ENCODE measurements at places on chromosomes 7 and 10.

DNA sequence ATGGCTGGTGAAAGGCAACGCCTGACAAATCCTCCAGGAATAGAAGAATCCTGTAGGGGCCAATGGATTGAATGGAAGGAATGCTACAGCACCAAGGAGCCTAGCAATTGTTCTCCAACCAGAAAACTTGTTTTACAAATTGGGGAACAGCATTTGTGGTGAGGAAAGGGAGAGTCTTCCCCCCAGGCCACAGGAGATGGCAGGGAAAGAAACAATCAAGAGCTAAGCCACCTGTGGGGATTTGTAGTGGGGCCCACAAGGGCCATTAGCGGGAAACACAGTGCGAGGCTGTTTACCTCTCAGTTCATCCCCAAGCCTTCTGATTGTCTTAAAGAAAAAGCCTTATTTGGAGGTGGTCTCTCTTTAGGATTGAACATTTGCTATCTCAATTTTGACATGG, 48.5 kb upstream of the KCNMA1 start:
- DNase-seq, result no peak

DNA sequence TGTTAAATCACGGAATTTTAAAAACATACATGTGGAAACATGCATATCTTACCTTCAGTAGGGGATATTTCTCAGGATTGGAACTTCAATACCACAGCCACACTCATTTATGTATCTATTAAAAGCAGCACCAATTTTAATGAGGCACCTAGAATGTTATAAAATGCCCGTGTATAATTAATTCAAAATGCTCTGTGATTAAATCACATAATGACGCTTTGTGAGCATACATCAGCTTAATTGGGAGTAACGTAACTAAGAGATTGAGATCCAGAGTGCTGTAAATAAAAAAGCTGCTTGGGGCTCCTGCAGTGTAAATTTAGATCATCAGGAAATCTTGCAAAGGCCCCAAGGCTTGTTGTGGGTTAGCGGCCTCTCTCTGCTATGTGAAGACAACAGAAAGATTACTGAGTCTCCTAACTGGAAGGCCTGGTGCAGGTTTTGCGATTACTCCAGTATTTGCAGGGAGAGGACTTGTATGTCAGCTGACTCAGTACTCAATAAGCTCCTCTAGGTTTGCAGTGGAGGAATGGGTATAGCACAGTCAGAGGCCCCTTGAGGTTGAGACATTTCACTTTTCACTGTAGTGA, 195.5 kb upstream of the PHYHIPL start:
- no peak for DNase-seq

DNA sequence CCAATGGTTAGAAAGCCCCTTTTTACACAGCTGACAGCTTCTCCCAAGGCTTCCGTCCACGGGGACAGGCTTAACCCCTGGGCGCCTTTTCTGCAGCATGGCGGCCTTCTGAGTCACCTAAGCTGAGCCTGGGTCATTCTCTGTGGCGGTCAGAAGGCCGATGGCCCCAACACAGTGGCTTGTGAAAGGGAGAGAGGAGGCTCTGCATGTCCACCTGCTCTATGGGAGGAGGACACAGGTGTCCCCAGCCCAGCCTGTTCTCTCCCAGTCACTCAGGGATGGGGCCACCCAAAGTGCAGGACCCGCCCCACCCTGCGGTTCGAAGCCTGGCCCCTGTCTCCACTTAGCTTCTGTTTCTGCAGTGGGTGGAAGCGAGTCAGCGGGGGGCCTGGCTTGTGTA, 20.4 kb upstream of the TTYH3 start:
- DNase-seq, result no peak

DNA sequence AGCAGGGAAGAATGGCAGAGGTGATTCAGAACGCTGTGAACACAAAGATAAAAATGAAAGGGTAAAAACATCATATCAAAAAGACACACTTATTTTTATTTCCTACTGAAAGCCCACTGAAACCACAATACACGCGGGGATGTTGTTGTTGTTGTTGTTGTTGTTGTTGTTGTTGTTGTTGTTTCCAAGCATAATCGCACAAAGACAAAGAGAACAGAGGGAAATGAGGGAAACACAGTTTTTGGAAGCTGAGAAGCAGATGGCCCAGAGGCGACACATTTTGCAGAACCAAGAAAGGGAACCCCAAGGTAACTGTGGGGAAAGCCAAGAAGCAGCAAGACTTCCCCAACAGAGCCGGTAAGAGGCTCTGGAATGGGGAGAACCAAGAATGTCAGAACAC, 113.9 kb downstream of the PARD3 start:
- DNase-seq, result no peak

- no peak for DNase-seq
Measured at GRCh38 chr10:66982792-66983474, 57.1 kb downstream of the LRRTM3 start.

DNA sequence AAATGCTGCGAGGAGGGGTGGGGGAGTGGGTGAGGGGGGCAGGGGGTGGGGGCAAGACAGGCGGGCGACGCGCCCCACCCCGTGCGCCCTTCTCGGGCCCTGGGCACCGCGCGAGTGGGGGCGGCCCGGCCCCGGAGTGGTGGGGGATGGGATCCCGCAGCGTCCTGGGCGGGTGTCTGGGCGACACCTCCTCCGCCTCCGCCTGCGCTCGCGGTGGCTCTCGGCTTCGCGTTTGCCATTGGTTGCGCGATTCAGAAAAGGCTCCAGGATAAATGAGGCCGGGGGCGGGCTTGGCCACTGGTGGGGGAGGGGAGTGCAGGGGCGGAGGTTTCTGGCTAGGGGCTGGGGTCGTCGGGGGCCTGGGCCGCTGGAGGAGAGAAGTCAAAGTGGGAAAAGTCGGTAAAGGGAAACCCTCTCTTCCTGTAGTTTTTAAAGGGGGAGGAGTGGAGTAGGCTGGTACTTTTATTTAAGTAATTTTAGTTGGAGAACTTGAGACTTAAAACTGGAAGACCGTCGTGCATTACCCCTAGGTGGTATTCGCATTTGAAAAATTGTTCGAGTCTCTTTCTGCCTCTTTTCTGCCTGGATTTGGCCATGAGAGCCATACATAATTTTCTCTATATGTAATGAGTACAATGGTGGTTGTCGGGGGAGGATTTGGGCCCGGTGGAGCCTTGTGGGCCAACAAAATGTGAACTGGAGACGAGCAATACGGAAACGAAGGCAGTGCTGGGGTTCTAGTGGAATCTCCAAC, 992 bp upstream of the IGF2BP3 start:
- no peak for DNase-seq

DNA sequence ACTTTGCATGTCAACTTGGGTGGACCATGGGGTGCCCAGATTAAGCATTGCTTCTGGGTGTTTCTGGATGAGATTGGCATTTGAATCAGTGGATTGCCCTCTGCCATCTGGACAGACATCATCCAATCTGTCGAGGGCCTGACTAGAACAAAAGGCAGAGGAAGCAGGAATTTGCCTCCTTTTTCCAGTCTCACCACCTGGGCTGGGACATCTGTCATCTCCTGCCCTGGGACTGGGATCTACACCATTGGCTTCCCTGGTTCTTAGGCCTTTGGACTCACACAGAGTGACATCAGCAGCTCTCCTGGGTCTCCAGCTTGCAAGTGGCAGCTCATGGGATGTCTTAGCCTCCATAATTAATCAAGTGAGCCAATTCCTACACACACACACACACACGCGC, 10.3 kb downstream of the SLC13A4 start:
- DNase-seq, result no peak

GRCh38 chr10:90925079-90926029, 4.5 kb upstream of the ANKRD1 start:
- DNase-seq, result no peak

GRCh38 chr7:150923196-150923595, 54.9 kb downstream of the KCNH2 start:
- DNase-seq, result no peak

- no peak for DNase-seq
Measured at GRCh38 chr10:106535304-106535953, 629.1 kb downstream of the SORCS1 start.

DNA sequence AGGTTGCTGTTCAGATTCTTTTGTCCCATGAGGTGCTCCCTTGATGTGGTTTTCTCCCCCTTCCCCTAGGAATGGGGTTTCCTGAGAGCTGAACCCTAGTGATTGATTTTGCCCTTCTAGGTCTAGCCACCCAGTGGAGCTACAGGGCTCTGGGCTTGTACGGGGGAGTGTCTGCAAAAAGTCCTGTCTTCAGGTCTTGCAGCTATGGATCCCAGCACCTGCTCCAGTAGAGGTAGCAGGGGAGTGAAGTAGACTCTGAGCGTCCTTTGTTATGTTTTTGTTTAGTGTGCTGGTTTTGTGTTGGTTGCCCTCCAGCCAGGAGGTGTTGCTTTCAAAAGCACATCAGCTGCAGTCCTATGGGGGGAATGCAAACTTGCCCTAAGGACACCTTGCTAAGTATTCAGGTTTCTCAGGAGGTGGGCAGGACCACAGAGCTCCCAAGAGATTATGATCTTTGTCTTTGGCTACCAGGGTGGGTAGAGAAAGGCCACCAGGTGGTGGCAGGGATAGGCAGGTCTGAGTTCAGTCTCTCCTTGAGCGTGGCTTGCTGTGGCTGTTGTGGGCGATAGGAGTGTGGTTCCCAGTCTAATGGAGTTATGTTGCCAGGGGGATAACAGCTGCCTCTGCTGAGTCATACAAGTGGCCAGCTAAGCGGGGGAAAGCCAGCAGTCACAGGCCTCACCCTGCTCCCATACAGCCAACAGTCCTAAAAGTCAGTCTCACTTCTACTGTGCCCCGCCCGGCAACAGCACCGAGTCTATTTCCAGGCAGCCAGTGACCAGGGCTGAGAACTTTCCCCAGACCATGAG, 92.4 kb upstream of the JCAD start:
- DNase-seq, result no peak

DNA sequence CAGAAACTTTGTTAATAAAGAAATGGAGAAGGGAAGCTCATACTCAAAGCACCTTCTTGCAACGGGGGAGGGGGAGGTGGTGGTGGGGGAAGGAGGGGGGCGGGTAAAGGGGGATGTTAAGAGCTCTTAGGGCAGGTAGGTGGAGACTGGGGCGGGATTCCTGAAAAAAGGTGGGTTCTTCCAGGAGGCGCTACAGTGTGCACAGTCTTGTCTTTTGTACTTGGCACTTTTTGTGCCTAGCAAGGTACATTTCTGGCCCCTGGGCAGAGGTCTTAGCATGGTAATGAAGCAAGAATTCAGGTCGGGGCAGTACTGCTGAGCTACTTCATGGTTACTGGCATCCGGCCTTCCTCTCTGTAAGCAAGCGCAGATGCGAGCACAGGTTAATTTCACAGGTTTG, 15.2 kb upstream of the LAMB4 start:
- DNase-seq, result no peak

- no peak for DNase-seq
Measured at GRCh38 chr7:155594163-155594732, 47.9 kb upstream of the CNPY1 start.

DNA sequence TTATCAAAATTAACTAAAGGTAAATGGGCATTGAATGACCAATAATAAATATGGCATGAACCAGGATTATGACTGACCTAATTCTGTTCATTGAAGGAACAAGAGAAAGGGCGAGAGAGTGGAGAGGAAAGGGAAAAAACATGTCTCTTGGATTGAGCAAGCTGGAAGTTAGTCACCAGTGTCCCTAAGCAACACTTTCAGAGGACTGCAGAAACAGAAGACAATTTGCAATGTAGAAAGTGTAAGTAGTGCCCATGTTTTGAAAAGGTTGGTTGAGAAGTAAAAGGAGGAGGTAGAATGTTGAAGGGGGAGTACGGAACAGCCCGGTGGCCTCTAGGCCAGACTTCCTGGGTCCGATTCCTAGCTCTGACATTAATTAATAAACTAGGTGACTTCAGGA, 94.6 kb downstream of the FAS start:
- DNase-seq, result no peak

DNA sequence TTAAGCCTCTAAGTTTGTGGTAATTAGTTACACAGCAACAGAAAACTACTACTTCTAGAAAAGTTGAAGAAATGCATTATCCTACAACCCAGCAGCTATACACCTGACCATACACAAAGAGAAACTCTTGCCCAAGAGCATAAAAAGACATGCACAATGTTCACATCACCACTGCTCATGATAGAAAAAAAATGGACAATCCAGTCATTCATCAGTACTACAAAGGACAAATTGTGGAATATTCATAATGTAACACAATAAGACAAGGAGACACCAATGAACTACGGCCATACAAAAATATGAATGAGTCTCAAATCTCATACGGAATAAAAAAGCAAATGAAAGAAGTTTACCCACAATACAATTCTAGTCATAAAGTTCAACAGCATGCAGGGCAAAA, 87.4 kb downstream of the ZFAND4 start:
- no peak for DNase-seq

GRCh38 chr7:94289071-94289470, 105.6 kb upstream of the COL1A2 start:
- no peak for DNase-seq

GRCh38 chr10:8049045-8049864, 5.2 kb upstream of the GATA3 start:
- no peak for DNase-seq
